ENCODE measurements at places on chromosomes 1 and 21.
A peak's percentile ranks its signal among the peaks of the same experiment; 100 is the strongest.

DNA sequence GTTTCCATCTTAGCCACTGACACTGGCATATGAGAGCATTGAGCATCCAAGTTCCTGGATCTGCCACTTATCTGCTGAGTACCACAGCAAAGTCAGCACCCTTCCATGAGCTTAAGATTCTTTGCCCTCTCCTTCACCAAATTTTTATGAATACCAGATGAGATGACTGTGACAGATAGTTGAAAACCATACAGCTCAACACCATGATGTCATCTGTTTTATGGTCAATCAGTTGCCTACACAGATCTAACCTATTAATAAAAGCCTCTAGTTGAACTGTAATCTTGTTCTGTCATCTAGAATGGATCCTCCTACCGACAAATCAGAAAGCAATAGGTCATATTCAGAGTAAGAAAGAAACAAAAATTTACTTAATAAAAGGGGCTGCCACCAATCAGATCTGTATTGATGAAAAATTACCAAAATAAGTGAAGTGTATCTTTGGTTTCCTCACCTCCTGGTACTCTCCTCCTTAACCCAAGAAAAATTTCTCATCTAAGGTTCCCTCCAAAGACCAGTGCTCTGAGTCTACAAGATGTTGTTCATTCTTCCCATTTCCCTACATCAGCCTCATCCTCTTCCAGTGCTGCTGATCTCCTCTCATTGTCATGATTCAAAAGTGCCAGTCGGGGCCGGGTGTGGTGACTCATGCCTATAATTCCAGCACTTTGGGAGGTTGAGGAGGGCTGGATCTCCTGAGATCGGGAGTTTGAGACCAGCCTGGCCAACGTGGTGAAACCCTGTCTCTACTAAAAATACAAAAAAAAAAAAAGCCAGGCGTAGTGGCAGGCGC lies 138.8 kb upstream of the CTTNBP2NL start:
- DNase-seq, result no peak

- DNase-seq, result no peak
Observed at GRCh38 chr1:41540886-41541591, 56.6 kb upstream of the EDN2 start.

DNA sequence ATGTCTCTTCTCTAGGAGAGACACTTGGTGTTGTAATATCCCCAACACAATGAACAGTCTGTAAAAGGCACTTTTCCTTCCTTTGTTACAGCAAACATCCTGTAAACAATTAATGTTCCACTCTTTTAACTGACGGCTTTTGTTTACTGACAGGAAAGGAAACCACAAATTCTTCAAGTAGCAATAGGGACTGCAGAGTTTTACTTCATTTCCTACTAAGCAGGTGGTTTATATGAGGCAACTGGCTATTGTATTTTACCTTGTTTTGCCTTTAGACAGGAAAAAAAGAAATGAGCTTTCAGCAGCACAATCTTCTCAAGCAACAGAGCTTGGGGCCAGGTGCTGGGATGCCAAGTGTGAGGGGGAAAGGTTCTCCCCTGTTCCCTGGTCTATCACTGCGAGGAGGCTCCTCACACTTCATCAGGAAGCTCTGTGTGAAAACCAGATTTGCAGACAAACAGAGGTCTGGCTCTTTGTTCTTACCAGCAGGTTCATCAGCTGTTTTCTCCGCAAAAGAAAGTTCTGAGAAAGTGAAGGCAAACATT lies 51.2 kb downstream of the SIPA1L2 start:
- DNase-seq, result no peak

GRCh38 chr1:94799206-94799605 lies 21.0 kb upstream of the SLC44A3 start:
- no peak for DNase-seq

DNA sequence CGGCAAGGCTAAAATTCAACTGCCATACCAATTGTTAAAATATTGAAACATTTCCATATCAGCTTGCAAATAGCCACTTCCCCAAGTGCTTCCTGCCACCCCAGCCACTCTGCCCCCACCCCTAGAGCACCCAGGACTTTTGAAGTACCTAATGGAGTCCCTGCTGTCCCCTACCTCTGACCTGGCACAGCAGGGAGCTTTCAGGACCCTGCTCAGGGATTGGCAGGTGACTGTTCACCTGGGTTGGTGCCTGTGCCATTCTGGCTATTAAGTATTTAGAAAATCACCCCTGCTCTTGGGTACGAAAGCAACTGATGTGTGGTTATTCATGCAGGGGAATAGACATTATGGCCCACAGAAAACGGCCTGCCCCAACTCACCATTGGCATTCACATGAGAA lies 9.1 kb upstream of the HPCAL4 start:
- no peak for DNase-seq

DNA sequence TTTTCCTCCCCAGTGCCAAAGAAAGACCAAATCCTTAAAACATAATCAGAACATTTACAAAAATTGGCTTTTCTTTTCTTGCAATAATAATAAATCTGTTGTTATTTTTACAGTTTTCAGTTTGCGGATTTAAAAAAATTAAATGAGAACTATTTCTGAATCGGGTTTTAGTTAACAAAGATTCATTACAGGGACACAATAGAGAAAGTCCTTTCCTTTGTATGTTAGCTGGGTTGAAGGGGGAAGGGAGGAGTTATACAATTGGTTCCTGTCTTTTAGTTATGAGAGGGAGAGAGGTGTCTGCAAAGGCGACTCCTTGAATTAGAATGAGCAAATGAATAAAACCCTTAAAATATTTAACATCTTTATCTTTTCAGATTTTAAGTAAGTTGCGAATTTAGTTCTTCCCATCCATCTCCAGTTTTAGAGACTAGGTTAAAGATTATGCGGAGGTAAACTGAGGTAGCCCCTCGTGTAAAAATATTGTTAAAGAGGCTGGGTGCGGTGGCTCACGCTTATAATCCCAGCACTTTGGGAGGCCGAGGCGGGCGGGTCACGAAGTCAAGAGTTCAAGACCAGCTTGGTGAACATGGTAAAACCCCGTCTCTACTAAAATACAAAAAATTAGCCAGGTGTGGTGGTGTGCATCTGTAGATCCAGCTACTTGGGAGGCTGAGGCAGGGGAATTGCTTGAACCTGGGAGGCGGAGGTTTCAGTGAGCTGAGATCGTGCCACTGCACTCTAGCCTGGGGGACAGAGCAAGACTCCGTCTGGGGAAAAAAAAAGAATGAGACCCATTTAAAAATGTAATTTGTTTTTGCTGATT lies 3.9 kb downstream of the SPEN start:
- DNase-seq, result no peak

GRCh38 chr21:45836694-45837670 lies 144.6 kb upstream of the COL6A1 start:
- no peak for DNase-seq

GRCh38 chr1:210376836-210377372 lies 48.2 kb downstream of the HHAT start:
- DNase-seq, result no peak

DNA sequence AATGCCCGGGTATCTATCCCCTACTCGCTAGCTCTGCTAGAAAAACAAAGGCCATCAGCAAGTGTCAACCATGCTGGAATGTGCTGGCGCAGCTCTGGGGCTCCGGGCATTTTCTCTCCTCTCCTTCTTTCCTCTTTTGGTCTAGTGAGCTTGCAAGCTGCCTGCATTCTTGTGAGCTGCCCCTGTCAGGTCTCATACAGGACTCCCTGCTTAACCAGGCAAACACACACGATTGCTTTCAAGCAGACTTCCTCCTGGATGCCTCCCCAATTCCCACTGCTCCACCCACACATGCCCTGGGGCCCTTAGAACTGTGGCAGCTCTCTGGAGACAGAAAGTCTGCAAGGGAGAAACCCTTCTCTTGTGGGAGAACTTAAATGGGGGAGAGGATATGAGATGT lies 35.7 kb upstream of the SUCO start:
- no peak for DNase-seq

- DNase-seq, result no peak
Observed at GRCh38 chr21:25862112-25862511, 127.3 kb downstream of the GABPA start.

DNA sequence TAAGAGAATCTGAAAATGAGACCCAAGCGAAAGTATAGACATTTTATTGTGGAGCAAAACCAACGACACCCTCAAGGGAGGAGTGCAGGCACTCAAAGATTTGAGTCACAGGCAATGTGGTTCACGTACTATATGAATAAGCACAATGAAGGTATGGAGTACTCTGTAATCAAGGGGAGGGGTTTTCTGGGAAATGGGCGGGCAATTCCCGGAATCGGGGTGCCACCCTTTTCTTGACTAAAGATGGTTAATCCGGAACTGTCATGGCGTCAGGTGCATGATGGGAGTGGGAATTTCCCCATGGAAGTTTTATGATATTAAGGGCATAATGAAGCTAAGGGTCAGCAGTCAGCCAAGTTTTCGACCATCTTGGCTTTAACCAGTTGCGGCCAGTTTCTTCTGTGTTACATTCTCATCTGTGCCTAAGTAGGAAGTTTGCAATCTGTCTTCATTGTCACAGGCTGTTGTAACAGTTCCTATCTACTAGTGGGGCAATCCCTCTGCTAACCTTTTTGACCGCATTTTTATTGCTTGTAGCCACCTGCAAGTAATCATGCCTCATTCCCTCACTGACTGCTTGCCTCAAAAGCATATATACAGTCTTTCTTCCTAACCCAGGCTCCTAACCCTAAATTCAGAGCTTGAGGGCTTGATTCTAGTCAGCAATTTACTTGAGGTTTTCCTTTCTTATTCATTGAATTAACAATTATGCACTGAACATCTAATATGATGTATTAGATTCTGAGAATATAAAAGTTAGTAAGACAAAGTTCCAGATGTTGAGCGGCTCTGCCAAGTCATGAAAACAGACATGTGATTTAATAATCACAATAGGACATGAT lies 775 bp upstream of the AIM2 start:
- DNase-seq, result peak; percentile 81

DNA sequence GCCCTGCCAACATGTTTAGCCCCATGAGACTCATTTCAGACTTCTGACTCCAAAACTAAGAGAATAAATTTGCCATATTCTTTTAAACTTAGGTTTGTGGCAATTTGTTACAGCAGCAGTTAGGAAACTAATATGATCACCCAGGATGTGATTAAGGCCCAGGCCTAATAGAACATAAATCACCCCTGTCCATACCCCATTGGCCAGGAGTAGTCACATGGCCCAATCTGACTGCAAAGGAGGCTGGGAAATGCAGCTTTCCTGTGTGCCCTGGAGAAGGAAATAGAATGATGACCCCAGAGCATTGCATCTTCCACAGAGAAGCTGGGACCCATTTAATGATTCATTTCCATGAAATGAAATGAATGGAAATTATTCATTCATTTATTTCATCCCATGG lies 100.4 kb upstream of the KLHDC7A start:
- DNase-seq, result no peak

- DNase-seq, result no peak
Observed at GRCh38 chr1:211386921-211387320, 60.3 kb downstream of the TRAF5 start.

DNA sequence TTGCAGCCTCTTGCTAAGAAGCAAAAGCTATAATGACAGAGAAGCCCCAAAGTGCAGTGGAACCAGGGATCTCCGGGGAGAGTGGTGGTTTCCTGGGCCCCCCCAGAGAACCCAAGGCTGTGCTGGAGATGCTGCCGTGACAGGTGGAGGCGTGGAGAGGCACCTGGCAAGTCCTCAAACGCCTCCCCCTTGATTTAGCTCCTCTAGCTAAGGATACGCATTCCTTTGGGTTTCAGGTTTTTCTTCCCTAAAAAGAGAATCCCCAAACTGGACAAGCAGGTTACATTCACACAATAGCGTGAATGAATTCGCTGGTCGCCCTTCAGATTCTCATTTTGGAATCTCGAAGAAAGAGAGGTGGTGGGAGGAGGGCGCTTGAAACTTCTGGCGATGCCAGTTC lies 853 bp upstream of the ATP1A1 start:
- no peak for DNase-seq

DNA sequence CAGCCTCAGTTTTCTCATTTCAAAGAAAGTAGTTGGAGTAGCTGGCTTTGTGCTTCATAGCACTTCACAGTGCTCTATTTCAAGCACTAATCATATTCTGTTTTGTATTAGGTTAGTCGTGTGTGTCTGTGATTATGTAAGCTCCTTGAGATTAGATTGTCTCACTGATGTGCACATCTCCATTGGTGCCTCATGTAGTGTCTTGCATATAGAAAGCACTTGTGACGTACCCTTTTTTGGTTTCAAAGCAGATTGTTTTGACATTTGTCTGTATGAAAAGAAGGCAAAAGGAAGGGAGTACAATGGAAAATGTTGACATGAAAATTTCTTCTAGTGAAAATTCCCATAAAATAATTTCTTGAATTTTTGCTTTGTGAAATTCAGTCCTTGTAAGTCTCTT lies 13.9 kb downstream of the BTBD8 start:
- DNase-seq, result no peak
